SHP77 (cell line): ENCODE measurements at places on chromosomes 5 and 9.

GRCh38 chr9:3775968-3776367, 250.2 kb upstream of the RFX3 start:
- DNase-seq: no peak

DNA sequence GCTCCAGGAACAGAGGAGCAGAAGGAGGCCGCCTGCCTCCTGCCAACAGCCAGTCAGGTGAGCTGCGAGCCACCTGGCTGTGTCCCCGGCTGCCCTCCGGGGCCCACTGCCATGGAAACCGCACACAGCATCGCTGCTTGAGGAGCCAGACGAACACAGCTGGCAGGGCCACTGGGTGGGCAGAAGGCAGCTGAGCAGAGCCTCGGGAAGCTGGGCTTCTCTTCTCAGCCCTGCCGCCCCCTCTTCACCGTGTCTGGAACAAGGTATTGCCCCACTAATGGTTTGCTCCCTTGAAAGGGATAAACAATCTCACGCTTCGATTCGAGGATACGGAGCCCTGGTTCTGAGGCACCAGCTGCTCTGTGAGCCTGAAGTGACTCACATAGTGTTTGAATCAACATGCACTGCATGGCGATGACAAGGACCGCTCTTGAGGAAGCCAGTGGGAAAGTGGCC, 63.7 kb upstream of the RUFY1 start:
- peak; percentile 40 for DNase-seq

DNA sequence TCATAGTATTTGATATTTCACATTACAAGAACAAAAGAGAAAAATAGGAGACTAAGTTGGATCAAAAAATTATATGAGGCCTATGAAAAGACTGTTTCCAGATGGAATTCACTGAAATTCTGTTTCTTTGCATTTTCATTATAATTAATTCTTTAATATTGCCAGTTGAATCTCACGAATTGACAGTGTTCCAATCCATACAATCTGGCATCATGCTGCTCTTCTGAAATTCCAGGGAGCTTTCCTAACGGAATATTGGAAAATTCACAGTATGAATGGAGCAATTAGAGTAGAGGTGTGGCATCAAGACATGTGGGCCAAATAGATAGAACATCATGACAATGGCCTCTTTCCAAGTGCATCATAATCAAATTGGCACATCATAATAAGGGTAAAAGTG, 1178.9 kb upstream of the WWC1 start:
- no peak for DNase-seq

DNA sequence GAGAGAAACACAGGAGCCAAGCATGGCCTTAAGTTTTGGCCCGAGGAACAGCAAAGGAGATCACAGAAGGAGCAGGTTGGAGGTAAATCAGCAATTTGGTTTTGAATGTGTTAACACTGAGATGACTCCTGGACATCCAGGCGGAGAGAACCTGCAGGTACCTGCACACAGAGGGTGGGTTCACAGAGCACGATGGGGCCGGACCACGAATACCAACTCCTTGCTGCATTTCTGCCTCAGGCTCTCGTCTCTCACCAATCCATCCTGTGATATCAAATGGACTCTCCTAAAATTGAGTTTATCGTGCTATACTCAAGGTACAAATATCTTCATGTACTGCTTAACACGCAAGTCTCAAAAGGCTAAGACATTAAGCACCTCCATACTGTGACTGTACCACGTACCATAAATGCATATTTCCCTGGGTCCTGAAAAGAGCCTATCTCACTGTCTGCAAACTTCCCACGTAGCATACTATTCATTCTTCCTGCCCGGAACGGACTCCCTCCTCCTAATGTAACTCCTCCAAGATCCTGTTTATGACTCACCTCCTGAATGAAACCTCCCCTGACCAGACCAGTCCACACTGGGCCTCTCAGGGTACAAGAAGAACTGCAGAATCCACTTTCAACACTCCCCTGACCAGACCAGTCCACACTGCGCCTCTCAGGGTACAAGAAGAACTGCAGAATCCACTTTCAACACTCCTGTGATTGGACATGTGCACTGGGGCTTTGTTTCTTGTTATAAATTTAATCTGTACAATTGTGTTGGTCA, 380.8 kb upstream of the RFX3 start:
- DNase-seq: no peak

- DNase-seq: no peak
Observed at GRCh38 chr9:113888336-113888735, 12.2 kb downstream of the ZNF618 start.

DNA sequence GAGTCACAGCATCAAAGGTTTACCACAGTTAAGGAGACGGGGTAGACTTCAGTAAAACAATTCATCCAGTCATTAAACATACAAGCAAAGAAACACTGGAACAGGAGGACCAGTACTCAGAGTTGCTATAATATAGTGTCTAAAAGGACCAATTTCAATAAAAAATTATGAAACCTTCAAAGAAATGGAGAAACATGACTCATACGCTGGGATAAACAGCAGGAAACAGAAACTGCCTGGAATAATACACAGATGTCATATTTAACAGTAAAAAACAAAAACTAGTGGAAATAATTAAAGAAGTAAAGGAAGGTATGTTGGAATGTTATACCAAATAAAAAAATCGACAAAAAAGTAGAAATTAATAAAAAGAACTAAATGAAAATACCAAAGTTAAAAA, 1075.9 kb downstream of the NR2F1-AS1 start:
- DNase-seq: no peak

DNA sequence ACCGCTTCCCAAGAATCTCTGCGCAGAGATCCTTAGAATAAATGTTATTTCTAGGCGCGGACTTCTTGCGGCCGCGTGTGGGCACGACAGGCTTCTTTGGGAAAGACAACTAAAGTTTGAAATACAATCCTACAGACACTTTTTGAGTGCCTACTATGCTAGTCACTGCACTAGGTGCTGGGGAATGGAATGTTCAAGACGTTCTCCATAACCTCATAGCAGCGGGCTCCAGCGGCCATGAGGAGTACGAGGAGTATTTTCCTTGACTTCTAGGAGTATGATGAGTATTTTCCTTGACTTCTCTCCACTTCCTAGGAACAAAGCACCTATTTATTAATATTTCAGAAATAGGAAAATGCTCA, 636 bp upstream of the PWWP2A start:
- DNase-seq: no peak

DNA sequence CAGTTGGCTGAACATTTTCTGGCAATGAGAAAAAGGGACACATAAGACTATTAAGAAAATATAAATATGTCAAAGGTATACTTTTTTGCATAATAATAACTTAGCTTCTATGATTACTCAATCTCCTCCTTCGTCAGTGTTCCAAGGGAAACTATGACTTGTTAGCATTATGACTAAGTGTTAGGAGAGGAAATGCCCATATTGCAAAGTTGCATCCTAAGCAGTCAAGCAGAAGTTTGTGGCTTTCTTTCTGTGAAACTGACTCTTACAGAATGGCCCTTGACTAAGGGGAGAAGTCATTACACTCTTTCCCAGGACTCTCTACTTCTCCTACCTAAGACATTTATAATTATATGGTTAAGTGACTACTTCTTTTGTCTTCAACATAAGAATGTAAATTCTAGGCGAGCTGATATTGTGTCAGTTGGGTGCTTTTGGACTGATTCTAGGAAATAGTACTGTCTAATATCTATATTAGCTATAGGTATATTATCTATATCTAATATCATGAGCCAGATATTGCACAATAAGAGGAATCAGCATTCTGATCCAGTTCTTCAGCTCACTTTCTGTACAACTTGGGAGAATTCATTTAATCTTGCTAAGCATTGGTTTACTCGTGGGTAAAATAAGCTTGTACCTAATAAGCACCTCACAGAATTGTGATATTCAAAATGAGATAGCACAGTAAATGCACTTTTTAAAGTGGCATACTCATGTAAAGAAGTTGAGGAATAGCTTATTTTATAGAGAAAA, 16.4 kb upstream of the SPINK6 start:
- DNase-seq: no peak

DNA sequence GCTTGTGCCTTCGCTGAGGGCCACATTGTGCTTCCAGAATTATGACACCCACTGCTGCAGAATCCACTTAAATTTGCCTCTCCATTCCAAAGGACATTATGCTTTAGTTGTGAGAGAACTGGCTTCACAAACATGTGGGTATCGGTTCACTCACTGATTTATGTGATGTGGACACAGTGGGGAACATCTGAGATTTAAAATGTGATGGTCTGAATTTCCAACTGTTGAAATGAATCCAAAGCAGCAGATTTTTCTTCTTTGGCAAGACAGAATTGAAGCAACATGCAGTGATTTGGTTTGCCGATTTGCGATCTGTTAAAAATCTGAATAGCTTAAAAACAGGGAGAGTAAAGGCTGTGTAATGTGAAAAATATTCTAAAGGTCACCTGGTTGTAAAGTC, 20.3 kb downstream of the PCSK5 start:
- DNase-seq: no peak

DNA sequence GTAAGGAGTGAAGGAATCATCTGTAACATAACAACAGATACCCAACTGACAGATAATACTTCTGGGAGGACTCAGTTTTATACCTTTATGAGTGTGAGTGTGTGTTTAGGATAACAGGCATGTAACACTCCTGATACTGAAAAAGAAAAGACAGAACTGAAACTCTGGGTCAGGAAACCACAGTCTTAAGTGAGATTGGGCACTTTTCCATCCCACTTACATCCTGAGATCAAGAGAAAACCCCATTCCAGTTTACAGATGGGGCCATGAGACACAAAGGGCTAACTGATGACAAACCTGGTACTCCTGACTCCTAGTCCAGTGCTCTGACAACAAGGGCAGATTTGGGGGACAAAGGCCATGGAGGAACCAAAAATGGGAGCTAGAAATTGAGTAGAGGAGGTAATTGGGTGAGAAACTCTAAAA, 18.0 kb downstream of the IL5 start:
- no peak for DNase-seq

GRCh38 chr5:140245341-140245740, 57.6 kb downstream of the PFDN1 start:
- no peak for DNase-seq

- DNase-seq: no peak
Observed at GRCh38 chr9:136051453-136051836, 43.6 kb downstream of the NACC2 start.

DNA sequence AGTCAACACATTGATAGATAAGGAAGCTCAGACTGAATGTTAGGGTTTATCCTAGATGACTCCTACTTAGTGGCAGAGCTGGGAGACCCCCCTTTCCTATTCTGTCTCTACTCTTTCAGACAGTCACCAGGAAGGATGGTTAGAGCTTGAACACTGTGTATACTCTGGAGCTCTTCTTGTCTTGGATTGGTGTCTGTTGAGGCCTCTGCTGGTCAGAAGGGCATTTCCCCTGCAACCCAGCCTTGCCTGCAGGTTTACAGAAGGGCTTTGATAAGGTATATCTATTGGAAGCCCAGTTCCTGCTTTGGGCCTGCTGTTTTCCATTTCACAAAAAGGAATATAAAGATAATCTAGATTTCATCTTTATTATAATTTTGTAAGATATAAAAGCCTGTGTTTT, 71.8 kb downstream of the KDM4C start:
- DNase-seq: no peak

DNA sequence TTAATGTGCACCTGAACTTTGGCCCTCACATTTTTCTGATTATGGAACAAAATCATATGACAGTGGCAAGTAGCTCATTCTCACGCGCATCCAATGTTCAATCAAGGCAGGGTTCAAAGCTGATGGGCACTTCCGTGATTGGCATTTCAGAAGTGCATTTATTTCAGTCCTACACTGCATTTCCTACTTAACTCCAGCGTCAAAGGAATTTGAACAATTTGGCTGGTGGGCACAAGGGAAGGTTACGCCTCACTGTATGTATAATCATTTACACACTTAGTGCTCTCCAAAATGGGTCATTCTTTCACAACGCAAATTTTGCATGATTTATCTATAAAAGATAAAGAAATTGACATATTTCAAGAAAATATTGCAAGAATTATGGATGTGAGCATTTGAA, 167.9 kb upstream of the VLDLR start:
- no peak for DNase-seq

GRCh38 chr9:119368179-119368578, 1.1 kb downstream of the BRINP1 start:
- no peak for DNase-seq

GRCh38 chr9:32928912-32929311, 72.5 kb downstream of the APTX start:
- DNase-seq: no peak

- peak; percentile 26 for DNase-seq
Observed at GRCh38 chr5:139711906-139712224, 63.7 kb downstream of the CXXC5 start.

DNA sequence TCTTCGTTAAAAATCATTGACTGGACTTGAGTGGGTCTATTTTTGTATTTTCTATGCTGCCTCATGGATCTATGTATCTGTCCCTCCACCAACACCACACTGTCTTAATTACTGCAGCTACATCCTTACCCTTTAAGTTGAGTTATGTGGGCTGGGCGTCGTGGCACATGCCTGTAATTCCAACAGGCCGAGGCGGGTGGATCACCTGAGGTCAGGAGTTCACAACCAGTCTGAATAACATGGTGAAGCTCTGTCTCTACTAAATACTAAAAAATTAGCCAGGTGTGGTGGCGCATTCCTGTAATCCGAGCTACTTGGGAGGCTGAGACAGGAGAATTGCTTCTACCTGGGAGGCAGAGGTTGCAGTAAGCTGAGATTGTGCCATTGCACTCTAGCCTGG, 48.2 kb downstream of the XRCC4 start:
- DNase-seq: no peak

DNA sequence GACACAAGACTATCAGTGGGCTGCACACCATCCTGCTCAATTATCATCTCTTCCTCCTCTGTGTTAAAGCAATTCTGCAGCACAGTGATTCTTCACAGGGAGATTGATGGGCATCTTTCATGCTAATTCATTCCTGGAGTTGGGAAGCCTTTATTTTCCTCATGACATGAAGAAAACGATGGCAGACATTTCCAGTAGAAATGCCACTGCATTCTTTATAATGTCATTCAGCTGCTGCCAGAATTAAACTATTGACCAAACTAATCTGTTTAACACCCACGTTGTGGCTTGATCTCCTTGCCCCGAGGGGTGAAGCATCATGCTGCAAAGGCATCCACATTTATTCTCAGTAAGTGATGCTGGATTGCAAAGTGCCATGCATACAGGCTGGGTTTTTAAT, 273.0 kb downstream of the SPOCK1 start:
- DNase-seq: no peak

DNA sequence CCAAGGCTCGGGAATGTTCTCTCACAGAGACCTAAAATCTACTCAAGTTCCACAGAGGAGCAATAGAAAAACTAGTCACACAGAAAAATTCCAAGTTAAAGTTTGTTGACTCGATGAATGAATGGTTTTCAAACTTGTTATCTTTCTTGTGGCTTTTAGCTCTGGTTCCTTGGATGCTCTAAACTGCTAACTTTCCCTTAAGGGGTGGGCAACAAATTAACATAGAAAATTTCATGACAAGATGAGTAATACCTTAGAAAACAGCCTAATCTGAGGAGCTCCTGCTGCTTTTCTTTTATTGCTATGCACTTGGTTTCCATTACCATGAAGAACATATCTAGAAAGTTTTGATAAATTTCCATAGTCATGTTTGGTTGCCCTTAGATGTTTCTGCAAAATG, 100.2 kb upstream of the CCDC112 start:
- DNase-seq: no peak

GRCh38 chr9:2928411-2928810, 84.5 kb upstream of the PUM3 start:
- no peak for DNase-seq

- DNase-seq: no peak
Observed at GRCh38 chr5:21681911-21682310, 1171.2 kb downstream of the CDH12 start.

GRCh38 chr9:127035423-127035822, 87.0 kb downstream of the ANGPTL2 start:
- no peak for DNase-seq
